Stimulated activated CD4-positive, alpha-beta T cell treated with anti-CD3 and anti-CD28 coated beads, Interleukin-15, amount 100 ng/mL, for 24 hours (primary cell): ENCODE measurements at places on chromosomes 6 and 20.
A peak's percentile ranks its signal among the peaks of the same experiment; 100 is the strongest.

GRCh38 chr6:34914358-34914757 lies 25.3 kb downstream of the ANKS1A start:
- DNase-seq: no peak

DNA sequence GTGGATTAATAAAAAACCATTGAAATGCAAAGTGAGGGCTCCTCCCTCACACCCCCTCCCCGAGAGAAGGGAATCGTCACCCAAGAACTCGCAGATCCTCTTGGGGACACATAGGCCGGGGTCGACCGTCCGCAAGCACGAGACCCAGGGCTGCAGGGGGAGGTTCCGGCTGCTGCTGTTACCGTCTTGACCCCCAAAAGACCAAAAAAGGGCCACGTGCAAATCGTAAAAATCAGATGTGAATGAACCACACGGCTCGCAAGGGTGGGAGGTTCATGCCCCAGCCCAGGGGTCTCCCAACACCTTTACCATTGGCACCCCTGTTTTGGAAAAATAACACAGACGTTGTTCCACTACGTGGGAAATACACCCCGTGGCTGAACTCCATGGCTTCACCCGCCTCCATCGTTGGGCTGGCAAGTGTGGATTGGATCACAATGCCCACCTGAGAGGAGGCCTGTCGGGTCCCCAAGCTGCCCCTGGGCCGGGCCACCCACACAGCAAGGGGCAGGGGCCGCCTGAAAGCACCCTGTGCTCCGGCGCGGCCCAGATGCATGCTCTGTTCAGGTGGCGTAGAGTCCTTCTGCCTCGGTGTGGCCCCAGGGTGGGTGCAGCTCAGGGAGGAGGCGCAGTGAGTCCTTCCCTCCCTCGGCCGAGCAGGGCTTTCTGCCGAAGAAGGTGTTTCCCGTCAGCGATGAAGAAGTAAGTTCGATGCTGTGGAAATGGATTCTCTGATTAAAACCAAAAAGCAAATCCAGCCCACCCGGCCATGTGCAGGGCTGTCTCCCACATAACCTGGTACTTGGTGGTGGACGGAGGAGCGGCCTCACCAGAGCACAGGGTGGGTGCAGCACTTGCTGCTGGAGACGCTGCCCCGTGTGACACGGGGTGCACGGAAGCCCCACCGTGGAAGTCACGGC lies 85.0 kb downstream of the YTHDF1 start:
- DNase-seq: no peak

DNA sequence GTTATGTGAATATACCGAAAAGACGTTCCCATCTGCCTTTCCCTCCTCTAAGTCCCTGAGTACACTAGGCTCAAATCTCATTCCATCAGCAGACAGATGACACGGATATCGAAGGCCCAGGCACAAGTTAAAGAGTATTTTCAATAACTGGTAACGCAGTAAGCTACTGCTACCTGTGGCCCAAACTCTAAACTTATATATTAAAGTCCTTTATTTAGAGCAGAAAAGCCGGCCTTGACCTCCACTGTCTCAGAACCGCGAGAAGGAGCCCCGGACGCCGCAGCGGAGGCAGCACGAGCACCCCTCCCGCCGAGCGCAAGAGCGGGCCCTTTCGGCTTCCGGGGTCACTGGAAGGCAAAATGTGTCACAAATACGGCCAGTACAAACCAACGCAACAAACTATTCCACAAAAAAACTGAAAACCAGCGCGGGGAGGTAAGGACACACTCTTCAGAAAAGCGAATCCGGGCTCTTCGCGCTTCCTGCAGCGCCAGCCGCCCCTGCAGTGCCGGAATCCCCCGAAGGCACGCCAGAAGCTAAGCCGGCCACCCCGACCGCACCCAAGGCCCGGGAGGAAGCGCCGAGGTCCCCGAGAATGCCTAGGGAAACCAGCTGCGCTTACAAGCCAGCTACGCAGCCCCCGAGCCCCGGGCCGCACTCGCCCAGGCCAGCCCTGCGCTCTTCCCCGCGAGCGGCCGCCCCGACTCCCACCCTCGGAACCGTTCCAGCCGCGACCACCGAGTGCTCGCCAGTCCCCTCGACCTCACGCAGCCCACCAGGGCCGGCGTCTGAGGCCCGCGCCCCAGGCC lies 681 bp downstream of the DIDO1 start:
- peak; percentile 61 for DNase-seq

DNA sequence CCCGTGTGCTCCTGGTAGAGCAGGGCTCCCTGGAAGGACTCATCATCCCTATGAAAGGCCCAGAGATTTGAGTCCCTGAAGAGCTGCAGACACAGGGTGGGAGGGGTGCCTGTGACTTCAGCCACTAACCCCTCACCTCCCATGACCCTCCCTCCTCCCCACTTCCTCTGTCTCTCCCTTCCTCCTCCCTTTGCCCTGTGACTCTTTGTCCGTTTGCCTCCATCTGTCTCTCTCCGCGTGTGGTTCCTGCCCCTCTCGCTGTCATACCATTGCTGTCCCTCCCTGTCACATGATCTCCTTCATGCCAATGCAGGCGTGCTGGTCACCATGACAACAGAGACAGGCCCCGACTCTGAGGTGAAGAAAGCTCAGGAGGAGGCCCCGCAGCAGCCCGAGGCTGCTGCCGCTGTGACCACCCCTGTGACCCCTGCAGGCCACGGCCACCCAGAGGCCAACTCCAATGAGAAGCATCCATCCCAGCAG lies 19.0 kb downstream of the EPB41L1 start:
- DNase-seq: peak; percentile 14

- no peak for DNase-seq
Measured at GRCh38 chr20:48287552-48288170, 502.4 kb upstream of the SULF2 start.

DNA sequence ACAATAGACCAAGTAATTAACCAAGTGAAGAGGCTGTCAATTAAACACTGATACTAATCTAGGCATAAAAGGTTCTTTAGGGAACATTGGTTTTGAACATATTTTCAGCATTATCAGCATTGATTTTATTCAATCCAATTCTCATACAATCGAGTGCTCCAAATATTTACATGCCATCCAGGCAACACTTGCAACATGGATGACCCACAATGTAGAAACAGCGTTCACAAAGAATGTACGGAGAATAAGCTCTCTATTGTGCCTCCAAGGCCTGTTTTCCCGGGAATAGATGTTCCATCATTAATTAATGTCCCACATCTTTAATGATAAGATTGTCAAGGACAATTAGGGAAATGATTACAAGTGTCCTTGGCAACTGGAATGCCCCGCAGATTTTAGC lies 117.4 kb downstream of the RFX6 start:
- no peak for DNase-seq

GRCh38 chr6:3751077-3751729 lies at the start of gene PXDC1:
Gene PXDC1 (minus strand): TSS chr6:3751713. CDS start chr6:3751531, 182 bp downstream.
- peak; percentile 49 for DNase-seq
